Renal cortical epithelial cell (primary cell): ENCODE measurements at places on chromosomes 4 and X.

DNA sequence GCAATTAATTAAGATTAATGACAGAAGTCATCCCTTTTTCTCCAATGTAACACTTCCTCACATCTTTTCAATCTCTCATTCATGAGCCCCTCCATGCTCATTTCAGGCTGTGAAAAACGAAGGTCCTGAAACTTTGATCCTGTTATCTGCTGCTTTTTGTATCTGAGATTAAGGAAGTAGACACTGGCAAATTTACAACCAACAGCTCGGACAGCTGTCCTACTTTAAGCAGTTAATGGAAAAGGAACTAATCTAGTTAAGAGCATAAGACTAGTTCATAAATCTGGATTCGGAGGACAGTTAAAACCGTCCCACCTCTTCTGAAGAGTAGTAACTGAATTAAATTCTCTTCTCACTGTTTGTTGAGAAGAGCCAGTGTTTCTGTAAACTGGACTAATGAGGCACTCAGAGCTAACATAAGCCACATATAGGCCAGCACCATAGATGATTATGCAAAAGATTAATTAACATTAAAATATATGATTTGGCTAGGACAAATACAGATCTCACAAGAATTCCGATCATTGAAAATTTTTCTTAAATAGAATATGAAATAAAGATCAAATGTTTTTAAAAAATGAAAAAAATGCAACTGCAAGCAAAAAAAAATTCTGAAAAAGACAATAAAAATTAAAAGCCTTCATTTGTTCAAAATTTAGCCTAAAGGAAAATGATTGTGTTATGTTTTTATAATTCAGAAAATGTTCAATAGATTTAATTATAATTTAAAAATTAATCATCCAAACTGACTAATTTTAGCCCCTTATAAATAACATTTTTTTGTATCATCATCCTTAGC lies 114.4 kb downstream of the ANTXR2 start:
- no peak for DNase-seq

DNA sequence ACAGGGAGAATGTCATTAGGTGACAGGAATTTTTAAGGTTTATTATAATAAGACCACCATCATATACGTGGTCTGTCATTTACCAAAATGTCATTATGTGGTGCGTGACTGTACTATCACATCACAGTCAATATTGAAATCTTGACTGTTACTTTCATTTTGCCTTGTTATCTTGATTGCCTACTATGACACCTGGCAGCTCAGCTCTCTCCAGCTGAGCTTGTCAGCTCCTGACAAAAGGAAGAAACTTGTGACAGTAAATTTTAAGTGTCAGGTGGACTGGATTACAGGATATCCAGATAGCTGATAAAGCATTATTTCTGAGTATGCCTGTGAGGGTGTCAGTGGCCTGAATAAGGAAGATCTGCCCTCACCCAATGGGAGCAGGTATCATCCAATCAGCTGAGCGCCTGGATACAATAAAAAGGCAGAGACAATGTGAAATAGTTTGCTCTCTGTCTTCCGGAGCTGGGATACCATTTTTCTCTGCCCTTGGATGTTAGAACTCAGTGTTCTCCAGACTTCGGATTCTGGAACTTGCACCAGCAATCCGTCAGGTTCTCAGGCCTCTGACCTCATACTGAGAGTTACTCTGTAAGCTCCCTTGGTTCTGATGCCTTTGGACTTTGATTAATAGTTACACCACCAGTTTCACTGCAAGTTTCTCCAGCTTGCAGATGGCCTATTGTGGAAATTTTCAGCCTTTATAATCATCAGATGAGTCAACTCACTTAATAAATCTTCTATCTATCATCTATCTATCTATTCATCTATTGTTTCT lies 1454.7 kb upstream of the IGFBP7 start:
- no peak for DNase-seq

- peak; percentile 43 for DNase-seq
These were observed 42.5 kb upstream of the MAP9 start for GRCh38 chr4:155419266-155419665.

DNA sequence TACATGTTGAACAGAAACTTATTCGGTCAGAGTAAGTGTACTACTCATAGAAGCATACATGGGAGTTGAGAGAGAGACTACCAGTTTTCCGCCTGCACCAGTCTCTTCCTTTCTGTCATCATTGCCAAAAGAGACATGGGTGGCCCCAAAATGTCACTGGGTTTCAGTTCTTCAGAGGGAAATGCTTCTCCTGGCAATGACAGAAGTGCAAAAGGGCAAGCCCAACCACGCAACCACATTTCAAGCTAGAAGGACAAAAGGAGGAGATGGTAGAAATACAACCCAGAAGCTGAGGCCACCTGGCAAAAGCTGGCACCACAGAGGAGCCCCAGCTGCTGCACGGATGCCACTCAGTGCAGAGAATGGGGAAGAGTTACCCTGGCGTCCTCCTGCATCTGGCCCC lies 320.1 kb downstream of the BCOR start:
- DNase-seq = no peak

GRCh38 chr4:155973639-155974475 lies 20.2 kb upstream of the CTSO start:
- DNase-seq = peak; percentile 78
